Stimulated activated CD4-positive, alpha-beta T cell treated with anti-CD3 and anti-CD28 coated beads, Interleukin-4, amount 100 ng/mL, for 4 hours (primary cell): ENCODE measurements at places on chromosomes 4 and X.

GRCh38 chr4:91497892-91498291 is 805.9 kb upstream of the GRID2 start:
- no peak for DNase-seq

GRCh38 chr4:72496119-72496518 is 72.9 kb downstream of the ADAMTS3 start:
- DNase-seq, result no peak

GRCh38 chr4:144371485-144371884 is 231.0 kb upstream of the GYPA start:
- no peak for DNase-seq

- DNase-seq, result no peak
These were observed 16.9 kb upstream of the LRBA start for GRCh38 chr4:151031831-151032605.

GRCh38 chr4:87224141-87224923 is 3.9 kb upstream of the KLHL8 start:
- DNase-seq, result no peak

- no peak for DNase-seq
These were observed 59.1 kb downstream of the SCFD2 start for GRCh38 chr4:53306729-53307128.

GRCh38 chr4:120977435-120977997 is 55.0 kb upstream of the PRDM5 start:
- DNase-seq, result no peak

DNA sequence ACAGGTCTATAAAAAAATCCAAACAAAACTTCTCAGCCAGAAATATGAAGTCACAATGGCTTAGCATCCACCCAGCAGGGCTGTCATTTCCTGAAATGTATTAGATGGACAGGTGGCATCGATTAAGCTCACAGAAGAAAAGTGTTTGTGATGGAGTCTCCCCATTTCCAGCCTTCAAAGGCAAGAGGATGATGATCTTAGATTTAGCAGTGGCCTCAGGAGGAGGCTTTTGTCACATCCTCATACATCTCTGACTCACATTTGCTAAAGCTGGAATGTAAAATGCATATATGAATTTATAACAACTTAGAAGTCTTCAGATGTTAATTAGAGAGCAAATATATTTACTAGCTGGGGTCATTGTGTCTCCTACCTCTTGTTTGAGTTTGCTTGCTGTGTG is 441.9 kb downstream of the SPRY1 start:
- DNase-seq, result no peak

- no peak for DNase-seq
These were observed 370.7 kb downstream of the GRIA2 start for GRCh38 chr4:157591245-157591644.

- no peak for DNase-seq
These were observed 1.3 kb downstream of the SMIM20 start for GRCh38 chr4:25915353-25915705.

GRCh38 chr4:145019346-145019745 is 78.7 kb downstream of the ANAPC10 start:
- DNase-seq, result no peak

GRCh38 chrX:49187028-49187394 is 838 bp upstream of the PRICKLE3 start:
- DNase-seq, result no peak

DNA sequence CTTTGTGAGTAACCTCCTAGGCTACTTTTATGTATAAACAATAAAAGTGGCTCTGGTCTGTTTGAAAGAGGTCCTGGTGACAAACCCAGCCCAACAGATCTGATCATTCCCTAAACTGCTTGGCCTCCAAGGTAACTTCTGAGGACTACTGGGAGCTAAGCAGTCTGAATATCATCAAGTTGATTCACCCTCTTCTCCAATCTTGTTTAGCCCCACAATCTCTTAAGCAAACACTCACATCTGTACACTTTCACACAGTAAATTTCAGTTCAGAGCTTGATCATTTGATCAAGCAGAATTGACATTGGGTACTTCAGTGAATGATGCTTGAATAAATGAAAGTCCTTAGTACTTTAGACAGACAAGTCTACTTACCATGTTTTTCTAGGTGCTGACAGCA is 74.7 kb downstream of the HCCS start:
- DNase-seq, result no peak

- DNase-seq, result no peak
These were observed 53.4 kb downstream of the PALLD start for GRCh38 chr4:168550064-168550766.

- DNase-seq, result no peak
These were observed 42.6 kb downstream of the RGS12 start for GRCh38 chr4:3335385-3335784.

DNA sequence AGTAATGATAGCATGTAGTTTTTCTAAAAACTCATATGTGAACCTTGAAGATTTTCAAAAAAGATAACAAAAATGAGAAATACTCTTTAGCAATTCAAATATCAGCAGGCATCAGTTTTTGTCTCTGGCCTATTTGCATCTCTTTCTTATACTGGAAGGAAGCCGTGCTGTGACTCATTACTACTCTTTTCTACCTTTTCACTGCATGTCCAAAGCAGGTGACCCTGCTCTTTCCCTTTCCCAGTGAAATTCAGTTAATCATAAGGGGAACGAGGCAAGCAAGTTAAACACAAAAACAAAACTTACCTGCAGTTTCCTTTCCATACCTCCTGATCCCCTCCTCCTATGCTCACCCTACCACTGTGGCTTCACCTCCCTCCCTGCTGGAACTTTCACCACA is 9.3 kb downstream of the SPATA4 start:
- DNase-seq, result no peak

DNA sequence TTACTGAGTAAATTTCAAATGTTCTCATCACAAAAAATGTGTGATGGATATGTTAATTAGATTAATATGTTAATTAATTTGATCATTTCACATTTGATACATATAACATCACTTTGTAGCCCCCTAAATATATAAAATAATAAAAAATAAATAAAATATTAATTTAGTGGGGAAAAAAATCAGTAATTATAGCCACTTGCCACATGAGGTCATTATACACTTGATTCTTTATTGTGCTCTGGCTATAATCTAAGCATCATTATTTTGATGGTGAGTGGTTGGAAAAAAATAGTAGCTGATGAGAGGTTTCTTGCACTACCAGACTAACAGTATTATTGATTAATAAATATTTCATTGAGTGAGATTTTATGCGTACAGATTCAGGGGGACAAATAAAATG is 57.4 kb downstream of the DCK start:
- no peak for DNase-seq

GRCh38 chr4:102537269-102537668 is 36.1 kb downstream of the NFKB1 start:
- DNase-seq, result no peak

GRCh38 chr4:83251447-83251830 is 33.2 kb downstream of the COQ2 start:
- no peak for DNase-seq

DNA sequence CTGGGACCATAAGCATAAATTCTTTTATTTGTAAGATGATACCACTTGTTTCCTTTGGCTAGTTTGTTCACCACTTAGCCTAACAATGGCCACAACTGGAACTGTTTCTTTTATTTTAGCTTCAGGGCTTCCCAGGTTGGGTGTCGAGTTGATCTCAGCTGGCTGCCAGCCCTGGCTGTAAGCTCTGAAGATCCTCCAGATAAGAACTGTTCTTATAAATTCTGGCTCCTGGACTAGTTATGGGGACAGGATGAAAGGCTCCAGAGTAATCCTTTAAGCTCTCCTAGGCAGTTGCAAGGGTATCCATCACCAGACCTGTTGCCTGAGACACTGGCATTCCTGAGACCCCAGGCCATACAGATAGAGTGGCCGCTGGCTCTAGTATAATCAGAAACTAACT is 129.4 kb upstream of the ACSL4 start:
- no peak for DNase-seq

DNA sequence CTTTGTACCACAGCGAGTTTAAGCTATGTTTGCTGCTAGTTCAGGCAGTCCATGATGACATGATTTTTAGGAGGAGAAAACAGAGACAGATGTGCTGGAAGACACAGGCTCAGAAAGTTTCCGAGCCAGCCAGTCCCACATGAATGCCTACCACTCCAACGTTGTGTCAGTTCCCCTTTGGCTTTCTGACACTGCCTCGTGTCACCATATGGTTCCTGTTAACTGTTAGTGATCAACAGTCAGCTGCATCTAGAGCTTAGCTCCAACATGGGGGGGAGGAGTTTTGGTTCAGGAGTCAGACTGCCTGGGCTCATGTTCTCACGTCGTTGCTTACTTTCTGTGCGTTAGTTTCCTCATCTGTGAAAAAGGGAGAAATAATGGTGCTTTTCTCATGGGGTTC is 343.7 kb downstream of the MID1IP1 start:
- DNase-seq, result no peak

- DNase-seq, result no peak
These were observed 333.8 kb upstream of the TENM3 start for GRCh38 chr4:181909368-181909767.

DNA sequence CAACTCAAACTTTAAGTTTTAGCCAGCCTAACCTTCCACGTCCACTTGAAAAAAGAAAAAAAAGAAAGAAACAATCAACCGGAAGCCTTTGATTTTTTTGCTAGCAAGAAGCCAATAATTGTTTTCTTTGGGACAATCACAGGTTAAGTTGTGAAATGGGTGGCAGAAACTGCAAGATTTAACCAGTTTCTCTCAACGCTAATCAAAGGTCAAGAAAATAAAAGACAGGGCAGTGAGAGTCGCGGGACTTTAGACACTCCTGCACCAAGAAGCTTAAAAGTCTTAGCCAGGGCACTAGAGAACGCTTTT is 1.0 kb downstream of the ACSL1 start:
- no peak for DNase-seq

- no peak for DNase-seq
These were observed 69.4 kb downstream of the DCHS2 start for GRCh38 chr4:154422152-154422551.

GRCh38 chr4:119690871-119691270 is 62.3 kb upstream of the PDE5A start:
- no peak for DNase-seq

- no peak for DNase-seq
These were observed 2393.9 kb downstream of the ARAP2 start for GRCh38 chr4:33850371-33850902.

GRCh38 chr4:11910812-11911211 is 482.1 kb upstream of the HS3ST1 start:
- no peak for DNase-seq

GRCh38 chrX:12240491-12240890 is 102.2 kb downstream of the FRMPD4 start:
- no peak for DNase-seq

- no peak for DNase-seq
These were observed 1072.8 kb downstream of the PDHA2 start for GRCh38 chr4:96912716-96913115.

GRCh38 chr4:186881521-186882220 is 158.0 kb upstream of the FAT1 start:
- no peak for DNase-seq

- peak; percentile 61 for DNase-seq
These were observed at the start of gene ARMCX6 for GRCh38 chrX:101617211-101618191. ARMCX6 (minus strand) TSS chrX:101618000; CDS start chrX:101616620, 1,380 bp downstream.

GRCh38 chr4:75844151-75844662 is 58.0 kb downstream of the PPEF2 start:
- DNase-seq, result no peak

DNA sequence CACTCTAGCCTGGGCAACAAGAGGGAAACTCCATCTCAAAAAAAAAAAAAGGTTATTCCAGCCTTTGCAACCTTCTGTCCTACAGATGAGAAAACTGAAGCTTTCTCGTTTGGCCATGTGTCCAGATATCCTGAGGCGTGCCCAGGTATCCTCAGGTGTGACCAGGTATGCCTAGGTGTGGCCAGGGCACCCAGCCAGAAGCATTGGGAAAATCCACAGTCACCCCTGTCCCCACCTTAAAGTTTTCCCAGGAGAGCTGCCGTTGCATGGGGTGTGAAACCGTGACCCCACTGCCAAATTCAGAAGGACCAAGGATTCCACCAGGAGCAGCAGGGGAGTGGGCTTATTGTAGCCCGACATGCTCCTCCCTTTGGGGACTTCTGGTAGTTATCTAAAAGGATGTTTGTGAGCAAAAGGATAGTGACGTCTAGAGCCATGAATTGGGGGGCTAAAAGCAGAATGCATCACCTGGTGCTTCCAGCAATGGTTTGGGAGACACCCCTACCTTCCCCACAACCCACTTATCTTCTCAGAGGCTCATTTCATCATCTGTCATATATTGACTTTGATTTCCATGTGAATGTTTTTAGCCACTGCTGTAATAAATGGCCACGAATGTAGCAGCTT is 4.0 kb upstream of the DHRSX start:
- DNase-seq, result no peak

- no peak for DNase-seq
These were observed 123.8 kb downstream of the RPS6KA6 start for GRCh38 chrX:84064164-84064563.
